ENCODE measurements at places on chromosomes 1 and 21.
A peak's percentile ranks its signal among the peaks of the same experiment; 100 is the strongest.

GRCh38 chr1:50110656-50111055 is 1.9 kb downstream of the ELAVL4 start:
- peak; percentile 81 for DNase-seq

DNA sequence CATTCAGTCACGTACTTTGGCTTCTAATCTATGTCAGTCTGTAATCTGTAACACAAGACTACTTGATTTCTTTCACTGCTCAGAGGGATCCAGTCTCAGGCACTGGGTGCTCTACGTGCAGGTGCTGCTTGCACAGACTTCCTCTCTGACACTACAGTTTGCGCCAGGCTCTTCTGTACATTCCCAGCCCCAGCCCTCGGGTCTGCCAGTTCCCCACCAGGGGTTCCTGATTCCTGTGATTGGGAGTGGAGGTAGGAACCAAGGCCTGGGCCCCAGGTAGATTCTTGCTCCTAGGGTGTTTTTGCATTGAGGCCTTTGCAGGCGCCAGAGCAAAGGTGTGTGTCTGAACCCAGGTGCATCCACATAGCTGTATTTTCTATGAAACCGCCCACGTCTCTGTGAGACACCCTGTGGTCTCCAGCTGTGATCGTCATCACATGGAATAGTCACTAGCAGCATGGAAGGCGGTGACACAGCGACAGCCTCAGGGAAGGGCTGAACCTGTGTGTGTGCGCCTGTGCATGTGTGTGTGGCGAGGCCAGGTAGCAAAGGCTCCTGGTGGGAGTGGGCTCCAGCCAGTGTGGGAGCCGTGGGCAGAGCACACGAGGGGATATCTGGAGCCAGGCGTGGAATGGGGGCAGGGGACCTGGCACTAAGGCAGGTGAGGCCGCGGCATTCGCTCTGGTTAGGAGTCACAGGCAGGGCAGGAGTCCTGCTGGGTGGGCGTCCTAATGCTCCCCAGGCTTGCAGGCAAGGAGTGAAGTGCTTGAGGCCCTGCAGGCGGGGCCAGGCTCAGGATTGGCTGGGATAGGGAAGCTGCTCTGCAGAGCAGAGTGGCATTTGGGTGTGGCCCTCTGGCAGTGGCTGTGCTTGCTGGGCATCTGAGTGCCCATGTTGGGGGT is 5.2 kb downstream of the GJC2 start:
- DNase-seq, result no peak

DNA sequence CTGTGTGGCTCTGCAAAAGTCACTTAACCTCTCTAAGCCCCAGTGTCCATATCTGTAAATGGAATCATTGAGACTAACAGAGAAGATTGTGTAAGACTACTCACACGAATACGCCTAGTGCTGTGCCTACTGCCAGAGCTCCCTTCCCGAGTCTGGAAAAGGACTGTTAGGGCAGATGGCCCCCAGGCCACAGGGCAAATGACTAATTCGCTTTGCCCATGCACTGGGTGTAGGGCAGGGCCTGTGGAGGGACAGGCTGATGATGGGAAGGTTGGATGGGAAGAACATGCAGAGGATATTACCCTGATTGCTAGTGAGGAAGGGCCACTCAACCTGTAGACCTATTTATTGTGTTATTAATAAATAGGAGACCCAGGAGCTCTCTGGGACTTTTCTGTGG is 4.2 kb upstream of the GPR61 start:
- no peak for DNase-seq

GRCh38 chr1:173176246-173176645 is 30.9 kb downstream of the TNFSF4 start:
- DNase-seq, result no peak

DNA sequence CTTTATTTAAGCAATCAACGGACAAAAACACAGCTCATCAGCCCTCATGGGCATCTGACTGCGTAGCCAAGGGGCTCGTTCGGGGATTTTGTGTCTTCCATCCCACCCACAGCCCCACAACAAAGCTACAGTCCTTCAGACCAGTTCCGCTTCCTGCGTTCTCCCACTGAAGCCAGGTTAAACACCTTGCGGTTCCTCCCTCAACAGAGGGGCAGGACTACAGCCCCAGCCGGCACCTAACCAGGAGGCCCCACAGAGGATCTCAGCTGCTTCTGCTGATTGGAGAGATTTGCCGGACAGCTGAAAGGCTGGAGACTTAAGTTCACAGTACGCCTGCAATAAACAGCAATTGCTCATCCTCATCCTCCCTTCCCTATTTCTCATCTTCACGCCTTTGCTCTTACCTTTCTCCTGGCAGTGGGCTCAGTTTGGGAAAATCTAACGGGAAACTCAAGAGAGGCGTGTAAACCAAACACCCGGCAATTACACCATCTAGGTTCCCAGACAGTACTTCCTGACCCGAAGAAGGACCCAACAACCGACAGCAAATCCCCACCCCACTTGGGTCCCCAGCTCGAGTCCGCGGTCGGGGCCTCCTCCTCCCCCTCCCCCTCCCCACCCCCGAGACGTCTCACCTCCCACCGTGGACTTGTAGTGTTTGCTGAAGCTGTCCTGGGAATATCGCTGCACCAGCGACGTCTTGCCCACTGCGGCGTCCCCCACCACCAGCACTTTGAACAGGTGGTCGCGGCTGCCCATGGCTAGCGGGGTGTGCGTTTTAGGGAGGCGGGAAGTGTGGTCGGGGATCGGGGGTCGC is 876 bp downstream of the RAB29 start:
- no peak for DNase-seq

- DNase-seq, result no peak
These were observed 680.1 kb downstream of the MATN1 start for GRCh38 chr1:30043256-30043655.

- DNase-seq, result no peak
These were observed 128.7 kb downstream of the RPS6KC1 start for GRCh38 chr1:213179784-213180183.

Data from NCI-H2107 (cell line).